ENCODE measurements at places on chromosomes 1 and 21.
A peak's percentile ranks its signal among the peaks of the same experiment; 100 is the strongest.

GRCh38 chr1:68093737-68094136 lies 43.3 kb upstream of the DIRAS3 start:
- no peak for DNase-seq

DNA sequence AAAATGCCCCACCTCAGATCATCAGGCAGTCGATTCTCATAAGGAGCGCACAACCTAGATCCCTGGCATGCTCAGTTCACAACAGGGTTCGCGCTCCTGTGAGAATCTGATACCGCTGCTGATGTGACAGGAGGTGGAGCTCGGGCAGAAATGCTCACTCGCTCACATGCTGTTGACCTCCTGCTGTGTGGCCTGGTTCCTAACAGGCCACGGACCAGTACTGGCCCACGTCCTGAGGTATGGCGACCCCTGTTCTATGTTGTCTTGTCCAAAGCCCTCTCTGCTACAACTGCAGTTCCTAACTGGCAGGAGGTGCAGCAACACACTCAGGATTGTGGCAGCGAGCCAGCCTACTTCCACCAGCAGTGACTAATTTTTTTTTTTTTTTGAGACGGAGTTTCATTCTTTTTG lies 70.6 kb downstream of the CLSTN1 start:
- DNase-seq: peak; percentile 51

DNA sequence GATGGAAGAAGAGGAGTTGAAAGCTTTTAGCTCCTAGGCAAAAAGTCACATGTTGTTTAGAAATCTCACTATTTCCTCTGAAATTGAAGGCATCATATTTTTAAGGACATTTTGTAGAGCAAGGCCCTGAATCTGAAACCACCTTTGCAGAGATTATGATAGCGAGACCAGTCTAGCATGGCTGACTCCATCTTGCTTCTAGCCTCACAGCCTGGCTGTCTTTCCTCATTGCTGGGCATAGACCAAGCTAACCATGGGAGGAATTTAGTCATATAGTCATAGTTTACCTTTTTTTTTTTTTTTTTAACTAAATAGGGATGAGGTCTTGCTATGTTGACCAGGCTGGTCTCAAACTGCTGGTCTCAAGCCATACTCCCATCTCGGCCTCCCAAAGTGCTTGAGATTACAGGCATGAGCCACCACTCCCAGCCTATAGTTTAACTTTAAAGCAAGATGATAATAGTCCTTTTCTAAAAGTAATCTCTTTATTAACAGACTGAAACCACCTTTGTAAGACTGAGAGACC lies 42.2 kb upstream of the ZNF326 start:
- DNase-seq: no peak

- no peak for DNase-seq
Measured at GRCh38 chr1:95027046-95027445, 45.7 kb downstream of the ALG14 start.

Measured in non-pigmented ciliary epithelial cell (primary cell).